ENCODE measurements at places on chromosomes 7 and 10.

DNA sequence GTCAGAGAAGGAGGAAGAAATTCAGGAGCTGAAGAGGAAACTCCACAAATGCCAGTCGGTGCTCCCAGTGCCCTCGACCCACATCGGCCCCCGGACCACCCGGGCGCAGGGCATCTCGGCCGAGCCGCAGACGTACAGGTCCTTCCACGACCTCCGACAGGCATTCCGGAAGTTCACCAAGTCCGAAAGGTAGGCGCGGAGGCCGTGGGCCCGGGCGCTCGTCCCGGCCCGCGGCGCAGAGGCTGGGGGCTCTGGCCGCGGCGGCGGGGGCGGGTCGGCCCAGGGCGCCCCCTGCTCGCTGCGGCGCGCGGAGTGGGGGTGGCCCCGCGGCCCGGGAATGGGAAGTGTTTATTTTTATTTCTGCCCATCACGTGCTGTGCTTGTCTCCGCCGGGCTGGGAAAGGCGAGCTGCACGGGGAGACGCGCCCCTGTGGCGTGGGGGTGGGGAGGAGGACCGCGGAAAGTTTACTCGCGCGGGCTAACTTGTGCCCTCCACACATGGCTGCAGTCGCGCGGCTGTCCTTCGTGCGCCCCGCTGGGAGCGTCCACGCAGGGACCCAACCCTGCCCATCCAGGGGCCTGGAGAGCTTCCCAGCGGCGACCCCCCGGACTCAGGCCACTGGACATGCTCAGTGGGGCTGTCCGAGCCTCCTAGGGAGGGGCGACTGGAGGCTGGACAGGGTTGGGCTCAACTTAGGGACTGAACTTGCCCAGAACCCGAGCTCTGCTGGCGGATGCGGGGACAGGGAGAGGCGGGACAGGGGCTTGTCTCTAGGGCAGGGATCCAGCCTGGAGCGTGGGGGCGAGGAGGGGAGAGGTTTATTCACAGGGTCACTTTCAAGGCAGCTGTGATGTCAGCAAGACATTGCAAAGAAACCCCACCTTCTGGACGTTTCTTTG lies 82.6 kb upstream of the PRKG1 start:
- no peak for DNase-seq

- no peak for DNase-seq
Measured at GRCh38 chr10:68938884-68939283, 17.1 kb upstream of the DDX21 start.

DNA sequence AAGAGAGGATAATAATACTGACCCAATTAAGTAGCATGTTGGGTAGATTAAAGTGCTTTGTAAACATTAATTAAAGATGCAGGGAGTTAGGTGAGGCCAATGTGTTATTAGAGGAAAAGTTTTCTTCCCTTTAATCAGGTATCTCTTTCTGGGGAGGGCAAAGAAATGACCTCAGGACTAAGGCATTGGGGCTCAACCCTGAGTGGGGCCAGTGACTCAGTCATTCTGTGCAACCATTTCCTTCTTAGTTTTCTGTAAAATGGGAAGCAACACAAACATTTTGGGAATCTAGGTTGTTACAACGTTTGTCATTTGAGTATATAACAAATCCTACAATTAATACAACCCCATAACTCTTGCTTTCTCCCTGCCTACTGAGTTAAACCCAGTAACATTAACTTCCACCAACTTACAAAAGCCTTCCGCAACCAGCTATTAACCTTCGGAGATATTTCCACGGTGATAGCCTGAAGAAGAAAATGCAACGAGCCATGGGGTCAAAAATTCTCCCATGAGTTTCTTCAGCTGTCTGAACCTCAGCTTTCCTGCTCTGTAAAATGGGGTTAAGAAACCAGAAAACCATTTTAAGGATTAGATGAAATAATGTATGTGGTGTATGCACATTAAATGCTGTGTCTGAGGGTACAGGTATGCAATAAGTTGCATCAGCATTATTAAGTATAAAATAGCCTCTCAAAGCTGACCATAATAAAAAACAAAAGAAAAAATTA lies 965 bp upstream of the PROSER2 start:
- DNase-seq: no peak

GRCh38 chr7:24574386-24574785 lies 1.1 kb downstream of the PALS2 start:
- DNase-seq: no peak

DNA sequence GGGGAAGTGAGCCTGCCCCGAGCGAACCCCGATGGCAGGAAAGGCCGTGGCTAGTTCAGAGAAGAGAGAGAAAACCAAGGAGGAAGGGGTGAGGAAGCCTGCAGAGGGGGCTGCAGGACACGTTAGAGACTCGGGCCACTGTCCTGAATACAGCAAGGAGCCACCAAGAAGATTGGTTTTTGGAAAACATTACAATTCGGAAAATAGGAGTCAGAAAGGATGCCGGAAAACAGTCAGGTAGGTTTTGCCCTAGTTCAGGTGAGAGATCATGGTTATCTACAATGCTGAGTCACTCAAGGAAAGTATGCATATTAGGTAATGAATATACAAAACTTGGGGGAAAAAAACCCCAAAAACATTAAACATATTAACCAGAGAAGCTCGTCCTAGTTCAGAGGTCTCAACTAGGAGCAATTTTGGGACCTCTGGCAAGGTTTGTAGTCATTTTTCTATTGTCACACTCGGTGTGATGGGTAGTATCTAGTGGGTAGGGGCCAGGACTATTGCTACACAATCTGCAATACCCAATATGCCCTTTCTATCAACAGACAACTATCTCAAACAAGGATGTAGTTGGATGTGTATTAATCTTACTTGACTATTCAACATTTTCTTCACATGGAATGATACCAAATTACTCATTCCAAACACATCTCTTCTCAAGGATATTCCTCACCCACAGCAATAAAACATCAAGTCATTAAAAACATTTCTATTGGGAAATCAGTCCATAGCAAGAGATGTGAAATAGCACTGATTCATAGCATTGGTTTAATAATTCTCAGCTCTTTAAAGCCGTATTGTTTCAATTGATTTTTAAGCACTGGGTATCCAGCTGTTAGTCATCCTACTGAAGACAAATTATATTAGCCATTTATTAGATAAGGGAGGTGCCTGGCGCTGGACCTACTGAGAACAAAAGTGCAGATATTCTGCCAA lies 74.4 kb upstream of the RSU1 start:
- DNase-seq: no peak

GRCh38 chr7:1410992-1411391 lies 48.3 kb downstream of the MICALL2 start:
- DNase-seq: no peak

DNA sequence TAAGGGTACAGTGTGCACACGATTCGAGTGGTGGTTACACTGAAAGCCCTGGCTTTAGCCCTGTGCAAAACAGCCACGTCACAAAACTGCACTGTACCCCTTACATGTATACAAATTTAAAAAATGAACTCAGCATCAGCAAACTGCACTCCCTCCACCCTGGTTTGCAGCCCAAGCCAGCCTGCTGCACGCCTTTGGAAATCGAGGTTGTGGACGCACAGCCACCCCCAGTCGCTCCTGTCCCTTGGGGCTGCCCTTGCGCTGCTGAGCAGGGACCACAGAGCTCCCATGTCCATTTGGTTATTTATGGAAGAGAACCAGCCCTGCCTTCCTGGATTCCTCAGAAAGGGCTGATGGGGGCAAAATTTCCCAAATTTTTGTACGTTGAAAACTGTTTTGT lies 98.8 kb downstream of the INPP5A start:
- DNase-seq: no peak

GRCh38 chr7:28064437-28064836 lies 116.2 kb downstream of the JAZF1 start:
- no peak for DNase-seq

GRCh38 chr10:47322300-47323061 lies at the start of gene GDF2:
TSS of gene GDF2 (plus strand) at chr10:47322454. CDS start at chr10:47322669, 215 bp downstream.
- no peak for DNase-seq

DNA sequence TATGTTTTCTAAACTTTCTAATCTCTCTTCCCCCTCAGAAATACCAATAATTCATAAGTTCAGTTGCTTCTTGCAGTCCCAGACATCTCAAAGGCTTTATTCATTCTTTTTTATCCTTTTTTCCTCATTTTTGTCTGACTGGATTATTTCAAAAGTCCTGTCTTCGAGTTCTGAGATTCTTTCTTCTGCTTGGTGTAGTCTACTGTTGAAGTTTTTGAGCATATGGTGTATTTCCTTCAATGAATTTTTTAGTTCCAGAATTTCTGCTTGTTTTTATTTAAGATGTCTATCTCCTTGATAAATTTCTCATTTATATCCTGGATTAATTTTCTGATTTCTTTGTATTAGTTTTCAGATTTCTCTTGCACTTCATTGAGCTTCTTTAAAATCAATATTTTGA lies 8.4 kb downstream of the TMEM140 start:
- no peak for DNase-seq

- no peak for DNase-seq
Measured at GRCh38 chr10:30538086-30538485, 91.5 kb downstream of the LYZL2 start.

- no peak for DNase-seq
Measured at GRCh38 chr10:94938383-94938782, at the start of gene CYP2C9. TSS of gene CYP2C9 (plus strand) at chr10:94938658. CDS start at chr10:94938683, 25 bp downstream.

Data from DMS79 (cell line).